ENCODE measurements at places on chromosomes 1 and 21.

DNA sequence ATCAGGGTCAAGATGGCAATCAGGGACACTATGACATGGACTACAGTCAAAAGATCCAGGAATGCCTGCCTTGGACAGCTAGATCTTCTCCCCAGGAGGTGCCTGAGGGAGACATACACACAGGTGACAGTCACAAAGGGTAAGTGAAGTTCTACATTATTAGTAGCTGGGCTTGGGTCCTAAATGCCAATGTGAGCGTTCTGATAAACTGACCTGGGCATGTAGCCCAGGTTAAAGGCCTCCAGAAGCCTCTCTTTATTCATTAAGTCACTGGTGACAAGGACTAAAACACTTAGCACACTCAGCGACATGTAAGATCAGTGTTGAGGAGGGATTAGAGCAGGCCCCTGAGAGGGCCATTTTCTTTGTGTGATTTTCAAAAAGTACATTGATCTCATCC lies 48.9 kb upstream of the HSD17B7 start:
- no peak for DNase-seq

GRCh38 chr1:84374991-84375696 lies 23.1 kb upstream of the DNASE2B start:
- DNase-seq: no peak

- DNase-seq: no peak
Measured at GRCh38 chr21:32137931-32138330, 140.9 kb downstream of the MIS18A start.

DNA sequence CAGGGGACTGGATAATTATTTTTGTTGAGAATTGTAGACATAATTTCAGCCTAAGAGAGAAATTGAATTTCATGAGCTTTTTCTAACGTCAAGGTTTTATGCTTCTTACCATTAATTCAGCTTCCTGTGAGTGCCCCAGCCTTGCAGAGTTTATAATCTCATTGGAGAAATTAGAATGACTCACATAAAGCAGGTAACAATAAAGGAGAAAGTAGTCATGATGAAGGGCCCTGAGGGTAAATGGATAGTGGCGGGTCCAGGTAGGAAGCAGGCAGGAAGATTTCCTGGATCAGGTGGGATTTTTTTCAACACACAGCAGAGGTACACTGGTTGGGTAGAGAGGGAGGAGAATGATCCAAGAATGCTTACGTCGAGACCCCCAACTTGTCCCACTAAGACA lies 311.4 kb downstream of the BARHL2 start:
- DNase-seq: no peak

DNA sequence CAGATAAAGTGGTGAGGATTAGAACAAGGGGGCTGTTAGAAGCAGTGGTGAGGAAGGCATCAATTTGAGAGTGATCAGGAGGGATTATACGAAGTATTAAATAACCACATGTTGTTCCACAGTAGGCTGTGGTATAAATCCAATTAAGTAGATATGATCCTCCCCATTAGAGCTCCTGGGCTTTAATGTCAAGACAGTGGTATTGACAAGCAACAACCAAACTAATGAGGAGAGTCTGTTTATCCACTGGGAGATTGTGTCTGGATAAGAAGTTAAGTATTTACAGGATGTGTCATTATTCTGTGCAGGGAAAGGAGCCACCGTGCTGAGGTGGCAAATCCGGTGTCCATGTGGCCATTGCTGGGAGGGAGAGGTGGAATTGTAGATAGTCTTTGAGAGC lies 5.8 kb downstream of the ACTN2 start:
- DNase-seq: no peak

GRCh38 chr1:24257373-24257772 lies 61.8 kb upstream of the GRHL3 start:
- no peak for DNase-seq

DNA sequence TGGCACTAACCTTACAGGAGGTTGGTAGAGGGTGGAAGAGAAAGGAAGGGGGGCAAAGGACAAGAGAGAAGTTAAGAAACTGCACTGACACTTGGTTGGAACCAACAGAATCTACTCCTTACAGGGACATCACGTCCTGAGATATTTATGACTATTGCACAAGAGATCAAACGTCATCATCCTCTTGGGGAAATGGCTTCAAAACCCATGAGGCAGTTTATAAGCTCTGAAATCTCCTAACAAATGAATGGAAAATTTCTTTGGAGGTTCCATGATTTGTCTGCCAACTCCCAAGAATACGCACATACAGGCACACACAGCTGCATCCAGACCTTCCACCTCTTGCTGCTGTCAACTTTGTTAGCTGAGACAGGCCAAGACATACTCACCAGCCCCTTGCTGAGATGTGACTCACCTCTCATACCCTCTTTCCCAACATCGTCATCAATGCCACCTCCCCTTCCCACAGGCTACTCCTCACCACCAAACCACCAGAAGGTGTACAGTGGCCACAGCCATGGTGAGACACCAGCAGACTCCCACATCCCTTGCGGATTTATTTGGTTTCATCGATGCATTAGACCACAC lies 135.5 kb downstream of the SETD4 start:
- no peak for DNase-seq

GRCh38 chr1:224873434-224874369 lies 55.8 kb upstream of the DNAH14 start:
- DNase-seq: no peak

- DNase-seq: no peak
Measured at GRCh38 chr1:5637171-5637570, 355.1 kb downstream of the NPHP4 start.

DNA sequence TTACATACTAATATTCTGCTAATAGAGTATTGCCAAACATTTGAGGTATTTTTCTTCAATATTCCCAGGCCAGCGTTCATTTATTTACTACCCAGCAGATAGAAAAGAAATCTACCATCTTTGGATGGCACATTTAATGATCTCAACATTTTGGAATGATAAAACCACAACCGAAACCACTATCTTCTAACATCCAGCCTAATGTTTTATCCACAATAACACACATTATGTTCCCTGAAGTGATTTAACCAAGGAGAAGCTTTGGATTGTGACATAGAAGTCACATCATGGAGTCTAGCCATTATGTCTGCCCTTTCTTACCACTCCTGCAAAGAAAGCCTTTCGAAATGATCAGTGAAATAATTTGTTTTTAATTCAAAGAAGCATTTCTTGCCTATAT lies 497.1 kb upstream of the PLXNA2 start:
- DNase-seq: no peak

DNA sequence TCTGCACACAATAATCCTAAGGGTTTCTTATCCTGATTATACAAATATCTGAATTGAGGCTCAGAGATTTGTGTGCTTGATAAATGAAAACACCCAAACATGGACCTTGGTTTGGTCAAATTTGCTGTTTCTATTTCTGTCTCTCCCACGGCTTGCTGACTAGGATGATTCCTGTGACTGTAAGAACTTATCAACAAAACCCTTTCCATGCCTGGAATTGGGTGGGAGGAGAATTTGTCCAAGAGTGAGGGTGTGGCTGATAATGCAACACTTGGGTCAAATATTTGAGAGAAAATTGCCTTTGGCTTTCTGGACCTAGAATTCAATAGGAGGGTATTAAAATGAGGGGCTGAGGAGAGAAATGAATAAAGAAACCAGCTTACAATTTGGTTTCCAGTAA lies 48.0 kb downstream of the RHBG start:
- DNase-seq: no peak

DNA sequence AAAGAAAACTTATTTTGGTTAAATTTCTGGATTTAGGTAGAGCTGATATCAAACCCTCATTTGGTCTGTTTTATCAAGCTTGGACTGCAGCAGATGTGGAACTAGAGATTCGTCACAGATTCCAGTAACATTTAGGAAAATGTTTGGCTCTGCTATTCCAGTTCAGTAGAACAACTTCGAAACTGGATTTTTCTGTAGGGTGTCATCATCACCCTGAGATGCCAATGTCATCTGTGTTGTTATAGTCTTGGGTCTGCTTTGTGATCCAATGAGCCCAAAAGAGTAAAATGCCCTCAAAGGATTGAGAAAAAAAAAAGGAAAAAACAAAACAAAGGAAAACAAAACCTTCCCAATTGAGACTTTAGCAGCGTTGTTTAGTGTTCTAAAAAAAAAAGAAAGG lies 55.4 kb downstream of the LAMC2 start:
- no peak for DNase-seq

- no peak for DNase-seq
Measured at GRCh38 chr1:15702722-15703550, 18.8 kb downstream of the PLEKHM2 start.

DNA sequence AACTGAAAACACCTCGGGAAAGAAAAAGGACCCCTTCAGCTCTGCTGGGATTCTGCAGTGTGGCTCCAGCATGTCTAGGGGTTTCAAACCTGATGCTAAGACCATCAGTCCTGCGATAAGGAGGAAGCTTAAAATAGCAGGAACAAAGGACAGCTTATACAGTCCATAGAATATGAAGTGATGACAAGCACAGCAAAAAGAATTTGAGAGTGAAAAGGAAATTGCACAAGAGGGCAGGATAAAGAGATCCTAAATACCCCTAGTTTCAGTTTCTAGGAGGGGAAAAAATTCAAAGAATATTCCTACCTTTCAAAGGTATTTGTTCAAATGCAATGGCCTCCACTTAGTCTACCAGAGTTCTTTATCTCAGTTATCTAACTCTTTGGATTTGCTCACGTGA lies 171.4 kb downstream of the TGFB2 start:
- peak; percentile 60 for DNase-seq

DNA sequence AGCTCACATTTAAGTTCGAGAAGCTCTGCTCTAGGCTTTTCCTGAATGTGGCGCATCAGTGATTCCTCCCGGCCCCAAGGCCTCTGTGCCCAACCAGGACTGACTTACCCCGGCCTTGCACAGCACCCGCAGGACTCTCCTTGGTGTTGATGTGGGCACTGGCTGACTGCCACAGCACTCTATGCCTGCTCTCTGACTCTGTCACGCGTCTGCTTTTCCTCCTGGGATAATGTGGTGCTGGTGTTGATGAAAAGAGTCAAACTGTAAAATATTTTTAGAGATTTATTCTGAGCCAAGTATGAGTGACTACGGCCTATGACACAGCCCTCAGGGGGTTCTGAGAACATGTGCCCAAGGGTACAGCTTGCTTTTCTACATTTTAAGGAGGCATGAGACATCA lies 15.5 kb upstream of the SLC2A5 start:
- no peak for DNase-seq

DNA sequence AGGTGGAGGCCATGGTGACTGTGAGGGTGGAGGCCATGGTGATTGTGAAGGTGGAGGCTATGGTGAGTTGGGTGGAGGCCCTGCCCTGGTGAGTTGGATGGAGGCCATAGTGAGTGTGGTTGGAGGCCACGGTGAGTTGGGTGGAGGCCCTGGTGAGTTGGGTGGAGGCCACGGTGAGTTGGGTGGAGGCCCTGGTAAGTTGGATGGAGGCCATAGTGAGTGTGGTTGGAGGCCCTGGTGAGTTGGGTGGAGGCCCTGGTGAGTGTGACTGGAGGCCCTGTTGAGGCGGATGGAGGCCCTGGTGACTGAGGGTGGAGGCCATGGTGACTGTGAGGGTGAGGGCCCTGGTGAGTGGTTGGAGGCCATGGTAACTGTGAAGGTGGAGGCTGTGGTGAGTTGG lies 124.9 kb upstream of the VAMP3 start:
- DNase-seq: no peak

DNA sequence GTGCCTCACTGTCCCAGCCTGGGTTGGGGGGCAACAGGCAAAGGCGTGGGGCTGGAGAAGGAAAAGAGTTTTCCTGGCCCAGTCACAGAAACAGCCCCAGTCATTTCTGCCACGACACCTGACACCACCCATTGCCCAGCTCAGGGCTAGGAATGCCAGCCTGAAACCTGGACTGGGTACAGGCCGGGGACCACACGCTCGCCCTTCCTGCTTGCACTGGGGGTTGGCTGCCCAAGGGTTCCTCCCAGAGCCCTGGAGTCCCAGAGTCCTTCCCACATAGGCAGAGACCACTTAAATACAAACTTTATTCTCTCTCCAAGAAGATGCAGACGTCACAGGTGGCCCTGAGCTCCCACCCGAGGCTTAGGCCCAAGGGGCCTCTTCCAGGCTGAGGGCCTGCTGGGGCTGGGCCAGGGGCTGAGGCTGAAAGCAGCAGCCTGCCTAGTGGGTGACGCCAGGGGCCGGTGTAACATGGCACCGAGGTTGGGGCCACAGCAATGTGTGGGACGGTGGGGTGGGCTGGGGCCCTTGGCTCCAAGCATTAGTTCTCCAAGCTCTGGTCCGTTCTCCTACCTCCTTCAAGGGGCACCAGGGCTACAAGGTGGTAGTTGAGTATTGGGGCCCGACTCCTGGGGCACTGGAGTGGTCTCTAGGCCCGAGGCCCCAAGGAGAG lies 1.6 kb downstream of the TMEM52 start:
- DNase-seq: no peak

DNA sequence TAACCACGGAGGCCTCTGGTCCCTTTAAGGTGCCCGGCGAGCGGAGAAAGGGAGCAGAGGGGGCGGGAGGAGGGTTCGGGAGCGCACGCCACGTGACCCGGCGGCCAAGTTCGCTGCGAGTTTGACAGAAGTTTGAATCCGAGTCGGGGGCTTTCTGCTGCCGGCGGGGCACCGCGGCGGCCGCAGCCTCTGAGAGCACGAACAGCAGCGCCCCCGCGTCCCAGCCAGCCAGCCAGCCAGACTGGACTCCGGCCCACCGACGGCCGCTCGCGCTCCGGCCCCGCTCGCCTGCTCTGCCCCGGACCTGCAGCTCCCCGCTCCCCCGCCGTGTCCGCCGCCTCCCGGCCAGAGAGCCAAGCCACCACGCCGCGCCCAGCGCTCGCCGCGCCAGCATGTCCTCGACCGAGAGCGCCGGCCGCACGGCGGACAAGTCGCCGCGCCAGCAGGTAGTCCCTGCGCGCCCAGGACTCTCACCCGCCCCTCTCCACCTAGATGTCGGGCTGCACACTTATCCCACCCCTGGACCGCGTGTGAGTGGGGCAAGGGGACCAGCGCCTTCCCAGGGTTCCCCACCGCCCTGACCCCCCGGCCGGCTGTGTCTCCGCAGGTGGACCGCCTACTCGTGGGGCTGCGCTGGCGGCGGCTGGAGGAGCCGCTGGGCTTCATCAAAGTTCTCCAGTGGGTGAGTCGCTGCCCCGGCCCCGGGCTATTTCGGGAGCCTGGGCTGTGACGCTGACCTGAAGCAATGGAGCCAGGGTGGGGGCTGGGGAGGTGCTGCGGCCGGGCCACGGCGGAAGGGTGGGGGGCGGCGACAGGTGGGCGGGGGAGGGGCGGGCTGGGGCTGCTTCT lies at the start of gene SYPL2:
Gene SYPL2, plus strand, starts transcription at position 95 of the 849 bp plus-strand sequence. Its CDS starts 298 bp downstream, at position 393.
- peak; percentile 90 for DNase-seq

DNA sequence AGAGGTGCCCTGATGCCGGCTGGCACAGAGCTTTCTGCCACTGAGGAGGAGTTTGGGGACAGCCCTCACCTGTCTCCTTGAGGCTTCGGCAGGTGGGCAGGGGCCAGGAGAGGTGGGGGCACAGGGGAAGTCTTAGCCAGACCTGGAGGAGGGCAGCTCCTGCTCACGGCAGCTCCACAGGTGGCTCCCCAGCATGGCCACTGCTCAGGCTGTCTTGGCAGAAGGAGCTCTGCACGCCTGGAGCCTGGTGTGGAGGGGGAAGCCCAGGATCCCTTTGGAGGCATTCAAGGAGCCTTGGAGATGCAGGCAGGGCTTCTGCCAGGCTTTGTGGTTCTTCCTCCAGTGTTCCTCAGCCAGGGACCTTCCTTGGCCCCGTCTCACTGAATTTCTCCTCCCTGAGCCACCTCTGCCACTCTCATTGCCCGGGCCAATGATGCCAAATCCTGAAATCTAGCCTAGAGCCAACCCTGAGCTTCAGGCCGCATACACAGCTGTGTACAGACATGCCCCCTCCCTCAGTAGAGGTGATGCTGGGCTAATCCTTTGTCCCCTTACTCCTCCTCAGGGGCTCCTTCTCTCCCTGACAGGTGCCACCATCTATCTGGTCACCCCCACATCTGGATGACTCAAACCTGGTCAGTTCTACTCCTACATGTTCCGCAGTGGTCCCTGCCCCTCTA lies 251.8 kb upstream of the VAMP3 start:
- no peak for DNase-seq
